ENCODE measurements at places on chromosomes 12 and 14.

DNA sequence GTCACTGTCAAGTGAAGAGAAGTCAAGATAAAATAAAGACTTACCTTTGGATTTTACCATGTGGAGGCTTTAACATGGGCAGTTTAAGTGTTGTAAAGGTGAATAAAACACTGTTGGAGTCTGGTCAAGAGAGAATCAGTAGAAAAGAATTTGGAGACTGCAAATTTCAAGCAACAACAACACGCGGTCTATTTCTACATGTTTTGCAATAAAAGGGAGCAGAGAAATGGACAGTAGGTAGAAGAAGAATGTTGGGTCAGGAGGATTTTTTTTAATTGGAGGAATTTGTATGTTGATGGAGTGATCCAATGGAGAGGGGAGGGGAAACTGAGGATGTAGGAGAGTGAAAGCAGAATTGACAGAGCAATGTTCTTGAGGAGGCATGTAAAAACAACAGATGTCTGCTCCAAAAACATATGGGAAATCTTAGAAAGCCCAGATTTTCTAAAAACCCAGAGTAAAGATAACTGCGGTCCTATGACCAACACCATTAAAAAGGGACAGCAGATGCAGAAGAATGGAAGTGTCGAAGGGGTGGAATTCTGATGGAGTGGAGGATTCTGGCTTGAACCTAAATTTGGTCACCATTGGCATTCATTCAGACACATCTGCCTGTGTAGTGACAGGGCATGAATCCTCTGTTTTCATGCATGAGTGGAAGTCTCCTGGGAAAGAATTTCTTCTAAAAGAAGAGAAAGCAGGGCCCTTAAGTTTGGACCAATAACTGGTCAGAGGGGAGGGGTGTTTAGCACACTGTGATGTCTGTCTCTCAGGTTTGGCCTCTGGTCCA is 68.0 kb upstream of the OSBPL8 start:
- DNase-seq = no peak

DNA sequence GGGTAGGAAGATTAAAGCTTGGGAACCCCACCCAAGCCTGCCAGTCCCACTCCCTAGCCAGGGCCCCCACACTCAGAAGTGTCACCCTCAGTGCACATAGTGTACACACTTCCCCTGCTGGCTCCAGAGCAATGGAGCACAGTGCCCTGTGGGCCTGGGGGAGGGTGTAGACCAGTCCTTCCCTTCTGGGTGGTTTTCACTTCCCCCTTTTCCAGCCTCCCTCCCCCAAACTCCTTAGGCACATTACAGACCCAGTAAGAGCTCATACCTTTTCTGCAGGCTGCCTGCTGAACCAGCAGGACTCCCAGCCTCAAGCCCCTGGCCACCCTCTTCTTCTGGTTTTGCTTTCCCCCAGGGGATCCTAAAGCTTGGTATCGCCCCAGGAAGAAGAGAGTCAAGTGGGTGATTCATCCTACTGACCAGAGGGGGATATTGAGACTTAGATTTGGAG is at the start of gene ZNF385A:
TSS of gene ZNF385A (minus strand) at position 143 of the 451 bp plus-strand sequence. CDS start 219 bp downstream, outside the sequence.
- no peak for DNase-seq

DNA sequence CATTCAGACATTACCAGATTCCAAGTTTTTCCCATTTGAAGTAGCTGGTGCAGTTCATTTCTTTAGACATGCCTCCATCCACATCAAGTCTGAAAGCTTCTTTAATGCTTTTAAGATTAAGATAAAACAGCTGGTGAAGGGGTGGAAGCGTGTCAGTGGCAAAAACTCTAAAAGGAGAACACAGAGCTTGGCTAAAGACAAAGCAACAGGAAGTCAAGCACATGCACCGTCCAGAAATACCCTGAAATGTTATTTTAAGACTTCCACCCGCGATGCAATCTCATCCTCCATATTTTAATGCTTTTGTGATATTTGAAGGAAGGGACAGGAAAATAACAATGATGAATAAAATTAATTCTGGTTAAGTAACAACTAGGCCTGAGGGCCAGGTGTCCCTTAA is 31.8 kb downstream of the PPM1H start:
- DNase-seq = no peak

- no peak for DNase-seq
Observed at GRCh38 chr14:45198551-45198950, 54.5 kb downstream of the MIS18BP1 start.

DNA sequence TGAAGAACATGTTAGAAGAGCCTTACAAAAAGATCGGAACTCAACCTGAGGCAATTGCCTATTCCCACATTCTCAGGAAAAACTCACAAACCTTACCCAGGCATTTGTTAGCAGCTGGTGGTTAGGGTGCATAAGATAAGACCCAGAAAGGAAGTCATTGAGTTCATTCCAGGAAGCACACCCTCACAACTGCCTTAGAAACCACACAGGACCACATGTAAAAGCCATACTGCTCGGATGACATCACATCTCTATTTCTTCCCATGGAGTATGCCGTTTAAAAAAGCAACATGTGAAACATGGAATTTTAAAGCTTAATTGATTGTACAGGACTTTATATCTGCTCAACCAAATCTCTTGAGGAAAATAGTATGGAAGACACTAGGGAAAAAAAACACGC is 411.2 kb downstream of the DAD1 start:
- DNase-seq = no peak

DNA sequence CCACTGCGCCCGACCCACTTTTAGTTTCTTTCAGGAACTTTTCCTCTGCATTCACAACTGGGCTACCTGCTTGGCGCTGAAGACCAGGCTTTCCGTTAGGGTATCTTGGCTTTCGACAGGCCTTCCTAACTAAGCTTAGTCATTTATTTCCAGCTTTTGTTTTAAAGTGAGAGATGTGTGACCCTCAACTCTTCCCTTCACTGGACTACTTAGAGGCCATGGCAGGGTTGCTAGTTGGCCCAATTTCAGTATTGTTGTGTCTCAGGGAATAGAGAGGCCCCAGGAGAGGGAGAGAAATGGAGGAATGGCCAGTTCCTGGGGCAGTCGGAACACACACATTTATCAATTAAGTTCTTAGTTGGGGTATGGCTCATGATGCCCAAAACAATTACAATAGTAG is 10.4 kb downstream of the MTA1 start:
- no peak for DNase-seq

- no peak for DNase-seq
Observed at GRCh38 chr12:58186914-58187313, 245.5 kb downstream of the ATP23 start.

DNA sequence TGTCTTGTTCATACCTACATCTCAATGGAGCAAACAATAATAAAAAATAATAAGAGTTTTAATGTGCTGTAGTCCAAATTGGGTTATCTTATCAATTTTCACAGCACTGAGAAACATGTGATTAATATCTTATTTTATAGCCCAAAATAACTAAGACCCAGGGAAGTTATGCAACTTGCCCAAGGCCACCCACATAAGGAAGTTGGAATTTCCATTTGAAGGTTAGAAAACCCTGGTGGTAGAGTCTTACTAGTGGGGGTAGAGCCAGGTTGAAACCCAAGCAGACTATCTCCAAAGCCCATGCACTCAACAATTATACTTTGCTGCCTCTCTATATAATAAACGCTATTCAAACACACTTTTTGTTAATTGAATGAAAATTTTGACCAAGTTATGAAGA is 270.0 kb upstream of the CAND1 start:
- DNase-seq = no peak

GRCh38 chr12:65287426-65287825 is 8.9 kb downstream of the MSRB3 start:
- no peak for DNase-seq

DNA sequence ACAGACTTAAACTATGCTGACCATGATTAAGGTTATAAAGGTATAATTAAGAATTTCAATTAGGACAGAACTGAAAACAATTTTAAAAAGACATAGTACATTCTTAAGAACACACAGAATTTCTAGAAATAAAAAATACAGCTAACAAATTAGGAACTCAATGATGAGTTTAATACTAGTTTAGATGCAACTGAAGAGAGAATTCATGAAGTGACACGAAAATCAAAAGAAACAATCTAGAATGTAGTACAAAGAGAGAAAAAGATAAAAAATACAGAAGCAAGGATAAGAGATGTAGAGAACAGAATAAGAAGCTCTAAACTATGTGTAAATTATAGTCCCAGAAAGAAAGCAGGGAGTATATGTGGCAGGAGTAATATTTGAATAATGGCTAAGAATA is 187.8 kb upstream of the KRR1 start:
- no peak for DNase-seq

- no peak for DNase-seq
Observed at GRCh38 chr12:47718531-47718930, 6.8 kb downstream of the ENDOU start.

- DNase-seq = no peak
Observed at GRCh38 chr12:43551971-43552559, at the start of gene ADAMTS20. Gene ADAMTS20, minus strand, starts transcription at chr12:43552203. Its CDS starts 282 bp downstream, at chr12:43551921.

DNA sequence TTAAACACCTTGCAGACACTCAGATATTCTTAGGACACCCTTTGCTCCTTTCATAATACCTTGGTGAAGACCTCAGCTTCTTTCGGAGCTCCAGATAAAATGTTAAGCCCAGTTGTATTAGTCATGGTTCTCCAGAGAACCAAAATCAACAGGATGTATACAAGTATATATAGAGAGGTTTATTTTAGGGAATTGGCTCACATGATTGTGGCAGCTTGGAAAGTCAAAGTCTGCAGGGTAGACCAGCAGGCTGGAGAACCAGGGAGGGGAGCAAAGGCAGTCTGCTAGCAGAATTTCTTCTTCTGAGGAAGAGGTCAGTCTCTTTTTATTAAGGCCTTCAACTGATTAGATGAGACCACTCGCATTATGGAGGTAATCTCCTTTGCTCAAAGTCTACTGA is 6.9 kb upstream of the IGF1 start:
- no peak for DNase-seq

DNA sequence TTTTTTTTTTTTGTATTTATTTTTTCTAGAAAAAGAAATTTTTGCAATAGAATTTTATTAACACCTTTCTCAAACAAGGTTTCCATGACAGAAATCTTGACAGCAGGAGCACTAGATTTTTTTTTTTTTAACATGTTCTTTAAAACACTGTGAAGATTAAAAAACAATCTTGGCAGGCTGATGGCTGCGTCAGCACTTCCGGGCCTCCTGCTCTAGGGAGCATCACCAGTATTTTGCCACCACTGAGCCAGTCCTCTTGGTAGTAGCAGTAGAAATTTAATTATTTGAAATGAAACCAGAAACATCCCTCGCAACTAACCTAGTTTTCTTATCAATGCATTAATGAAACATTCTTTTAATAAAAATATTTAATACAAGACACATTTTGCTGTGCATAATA is 99.6 kb downstream of the APAF1 start:
- no peak for DNase-seq

- DNase-seq = no peak
Observed at GRCh38 chr12:23564451-23565152, 384.9 kb downstream of the SOX5 start.

- DNase-seq = no peak
Observed at GRCh38 chr14:50947446-50947845, 3.2 kb upstream of the PYGL start.

- DNase-seq = no peak
Observed at GRCh38 chr12:129927316-129927900, 23.6 kb upstream of the TMEM132D start.

DNA sequence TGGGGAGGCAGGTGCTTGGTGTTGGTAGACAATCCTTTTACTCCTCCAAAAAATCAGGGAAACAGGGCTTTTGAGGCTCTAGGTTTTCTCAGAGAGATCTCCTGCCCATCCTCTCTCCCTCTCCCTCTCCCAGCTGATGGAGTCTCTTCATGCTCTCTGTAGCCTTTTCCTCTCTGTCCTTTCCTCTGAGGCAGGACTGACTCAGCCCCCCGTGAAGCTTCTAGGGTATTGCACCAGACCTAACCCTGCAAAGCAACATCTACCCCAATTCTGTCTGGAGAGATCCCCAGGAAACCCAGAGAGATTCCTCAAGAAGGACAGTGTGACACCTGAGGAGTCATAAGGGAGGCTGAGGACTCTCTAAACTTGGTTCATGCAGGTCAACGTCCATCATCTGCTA is 66.4 kb downstream of the CRACR2A start:
- no peak for DNase-seq

DNA sequence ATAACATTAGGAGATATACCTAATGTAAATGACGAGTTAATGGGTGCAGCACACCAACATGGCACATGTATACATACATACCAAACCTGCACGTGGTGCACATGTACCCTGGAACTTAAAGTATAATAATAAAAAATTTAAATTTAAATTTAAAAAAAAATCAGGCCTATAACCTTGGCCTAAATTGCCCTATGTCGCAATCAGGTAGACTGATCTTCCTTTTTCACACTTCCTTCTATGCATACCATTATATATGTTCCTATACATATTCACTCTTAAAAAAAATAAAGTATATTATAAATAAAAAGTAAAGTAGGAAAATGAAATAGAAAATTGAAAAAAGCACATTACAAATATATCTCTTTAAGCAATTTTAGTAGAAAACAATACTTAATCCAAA is 117.7 kb upstream of the GARIN2 start:
- no peak for DNase-seq

All from NCI-H1436 (cell line).